Stimulated activated CD8-positive, alpha-beta memory T cell treated with anti-CD3 and anti-CD28 coated beads, Interleukin-15, amount 100 ng/mL, for 4 hours (primary cell): ENCODE measurements at places on chromosomes 3 and 15.

DNA sequence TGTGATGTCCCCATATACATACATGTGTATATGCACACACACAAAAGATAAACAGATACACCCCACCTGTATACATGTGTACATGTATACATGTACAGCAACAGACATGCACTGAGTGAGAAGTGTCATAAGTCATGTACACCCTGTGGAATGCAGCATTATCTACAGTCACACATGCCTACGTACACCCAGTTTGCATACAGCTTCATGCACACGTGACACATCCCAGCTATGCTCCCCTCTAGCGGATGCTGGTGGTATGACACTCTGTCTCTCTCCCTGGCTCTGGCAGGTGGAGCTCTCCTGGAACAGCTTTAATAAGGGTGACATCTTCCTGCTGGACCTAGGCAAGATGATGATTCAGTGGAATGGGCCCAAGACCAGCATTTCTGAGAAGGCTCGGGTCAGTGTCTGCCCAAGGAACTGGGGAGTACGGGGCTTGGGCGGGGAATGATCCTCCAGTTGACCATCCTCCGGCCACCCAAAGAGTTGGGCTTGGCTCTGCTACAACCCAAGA, 6.3 kb downstream of the VILL start:
- peak; percentile 43 for DNase-seq

GRCh38 chr3:65146179-65146578, 458.4 kb upstream of the ADAMTS9 start:
- DNase-seq, result no peak

- no peak for DNase-seq
Measured at GRCh38 chr3:156776871-156777270, 49.3 kb upstream of the LEKR1 start.

DNA sequence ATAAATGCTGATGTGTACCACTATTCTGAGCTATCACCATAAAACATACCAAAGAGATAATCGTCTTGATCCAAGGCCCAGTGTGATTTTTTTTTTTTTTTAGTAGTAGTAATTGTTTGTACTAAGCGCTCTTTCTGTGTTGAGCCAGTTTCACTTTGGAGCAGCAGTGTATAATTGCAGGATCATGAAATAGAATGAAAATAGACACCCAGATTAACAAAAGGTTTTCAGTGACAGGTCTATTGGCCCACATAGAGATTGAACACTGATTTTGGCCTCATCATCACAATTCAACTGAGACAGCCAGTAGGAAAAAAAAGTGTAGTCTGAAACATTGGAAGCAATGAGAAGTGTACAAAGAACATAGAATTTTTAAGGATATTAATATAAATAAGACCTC, 749.8 kb downstream of the NAALADL2 start:
- DNase-seq, result no peak

DNA sequence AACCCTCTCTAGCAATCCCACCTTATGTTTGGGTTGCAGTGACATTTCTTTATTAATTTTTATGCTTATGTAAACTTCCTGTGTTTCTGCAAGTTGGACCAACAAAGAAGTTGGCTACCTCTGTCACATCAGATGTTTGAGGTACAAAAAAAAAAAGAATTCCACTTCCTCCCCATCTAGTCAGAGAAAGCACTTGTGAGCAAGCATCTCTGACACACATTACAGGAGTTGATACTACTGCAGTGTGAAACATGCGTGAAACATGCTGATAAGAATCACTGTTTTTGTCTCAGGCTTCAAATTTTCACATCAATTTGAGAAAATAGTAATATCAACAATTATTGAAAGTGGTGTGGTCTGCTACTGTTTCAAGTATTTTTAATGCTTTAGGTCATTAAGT, 1.3 kb downstream of the SCAANT1 start:
- DNase-seq, result no peak

- no peak for DNase-seq
Measured at GRCh38 chr15:69570454-69570853, 117.8 kb downstream of the RPLP1 start.
